ENCODE measurements at places on chromosomes 4 and X.

DNA sequence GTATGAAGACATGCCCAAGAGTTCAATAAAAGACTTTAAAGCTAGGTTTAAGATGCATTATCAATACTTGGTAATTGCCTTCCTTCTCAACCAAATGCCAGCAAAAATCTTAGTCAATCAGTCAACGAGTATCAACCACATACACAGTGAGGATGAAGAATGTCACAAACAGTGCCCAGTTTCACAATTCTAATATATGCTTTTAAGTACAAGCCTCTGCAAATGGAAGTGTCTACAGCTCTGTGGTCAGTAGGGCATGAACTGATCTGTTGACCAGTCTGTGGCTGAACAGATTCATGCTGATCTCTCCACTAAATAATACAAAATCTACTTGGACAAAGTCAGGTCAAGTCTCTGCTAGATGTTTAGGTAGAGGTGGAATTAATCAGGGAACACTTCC lies 27.9 kb downstream of the PPARGC1A start:
- DNase-seq = no peak

- no peak for DNase-seq
Measured at GRCh38 chr4:149112109-149112508, 669.9 kb upstream of the NR3C2 start.

- no peak for DNase-seq
Measured at GRCh38 chr4:31580843-31581242, 860.7 kb downstream of the PCDH7 start.

GRCh38 chr4:94889523-94889922 lies 131.8 kb downstream of the BMPR1B start:
- DNase-seq = no peak

- DNase-seq = no peak
Measured at GRCh38 chr4:82362565-82362964, 11.2 kb downstream of the HNRNPD start.

- DNase-seq = no peak
Measured at GRCh38 chr4:84573385-84574068, 9.4 kb upstream of the CDS1 start.

DNA sequence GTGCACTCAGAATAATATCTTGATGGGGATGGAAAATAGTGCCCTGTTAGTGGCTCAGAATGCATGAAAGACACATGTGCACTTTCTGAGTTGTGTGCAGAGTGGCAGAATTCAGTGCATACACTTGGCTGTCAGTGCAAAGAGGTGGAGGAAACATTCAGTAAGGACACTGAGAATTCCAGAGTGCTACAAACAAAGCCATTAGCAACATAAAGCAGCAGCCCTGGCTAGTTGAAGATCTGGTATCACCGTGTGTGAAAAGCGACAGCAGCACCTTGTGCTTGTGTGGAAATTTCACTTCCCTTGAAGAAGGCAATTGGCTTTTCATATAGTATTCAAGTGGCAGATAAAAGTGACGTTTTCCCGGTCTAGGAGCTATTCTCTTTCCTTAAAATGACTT lies 810.4 kb downstream of the TRIML1 start:
- DNase-seq = no peak

DNA sequence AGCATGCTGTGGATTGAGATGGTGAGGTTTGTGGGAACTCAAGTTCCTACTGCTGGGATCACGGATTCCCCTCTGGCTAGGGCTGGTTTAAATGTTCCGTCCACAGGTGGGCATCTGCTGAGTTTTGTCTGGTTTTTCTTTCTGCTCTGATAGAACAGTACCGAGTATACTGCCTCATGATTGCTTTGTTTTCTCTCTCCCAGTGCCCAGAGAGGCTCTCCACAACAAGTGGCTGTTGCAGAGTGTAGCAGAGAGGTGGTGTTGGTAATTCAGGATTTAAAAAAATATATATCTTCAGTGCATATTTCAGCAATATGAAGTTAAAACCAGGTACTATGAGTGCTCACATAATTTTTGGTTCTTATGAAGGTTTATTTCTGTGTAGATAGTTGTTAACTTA lies 213.7 kb downstream of the TEX13C start:
- DNase-seq = no peak

- no peak for DNase-seq
Measured at GRCh38 chr4:1136048-1136447, 22.7 kb upstream of the RNF212 start.

DNA sequence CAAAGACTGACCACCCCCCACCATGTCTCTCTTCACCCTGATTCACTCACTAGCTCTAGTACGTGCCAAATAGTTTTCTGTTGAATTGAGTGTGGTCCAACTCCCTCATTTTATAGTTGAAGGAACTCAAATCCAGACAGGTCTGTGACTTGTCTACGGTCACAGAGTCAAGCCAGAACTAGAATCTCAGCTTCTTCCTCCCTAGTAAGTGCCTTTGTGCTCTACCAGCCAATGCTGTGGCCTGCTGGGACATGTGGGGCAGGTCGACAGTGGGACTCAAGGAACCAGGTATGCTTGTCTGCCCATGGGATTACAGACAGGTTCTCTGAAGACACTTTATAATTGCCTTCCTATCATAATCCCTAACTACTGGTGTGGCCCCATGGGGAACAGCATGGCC lies 108.6 kb upstream of the CPEB2 start:
- no peak for DNase-seq

DNA sequence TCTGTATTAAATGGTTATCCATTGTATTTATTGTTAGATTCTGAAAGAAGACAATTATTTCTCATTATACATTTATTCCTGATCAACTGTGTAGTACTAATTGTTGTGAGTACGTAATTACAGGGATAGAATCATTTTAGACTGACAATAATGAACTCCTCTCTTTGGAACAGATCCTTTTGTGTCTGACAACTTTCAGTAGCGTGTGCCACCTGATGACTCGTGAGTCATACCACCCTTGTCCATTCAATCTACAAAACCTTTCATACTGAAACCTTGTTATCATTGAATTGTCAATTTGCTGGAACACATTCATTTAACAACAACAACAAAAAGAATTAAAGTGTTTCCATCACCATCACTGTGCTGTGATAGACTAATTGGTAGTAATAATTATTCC lies 602.7 kb upstream of the PCDH7 start:
- no peak for DNase-seq

Measured in stimulated activated CD4-positive, alpha-beta T cell treated with anti-CD3 and anti-CD28 coated beads, Interleukin-15, amount 100 ng/mL, for 48 hours (primary cell).